ENCODE measurements at places on chromosomes 16 and 17. TPM values are rescaled to one million over a fixed set of nuclear protein-coding genes. Genes with fewer than 3 reads are reported as not detected.
A peak's percentile ranks its signal among the peaks of the same experiment; 100 is the strongest.

DNA sequence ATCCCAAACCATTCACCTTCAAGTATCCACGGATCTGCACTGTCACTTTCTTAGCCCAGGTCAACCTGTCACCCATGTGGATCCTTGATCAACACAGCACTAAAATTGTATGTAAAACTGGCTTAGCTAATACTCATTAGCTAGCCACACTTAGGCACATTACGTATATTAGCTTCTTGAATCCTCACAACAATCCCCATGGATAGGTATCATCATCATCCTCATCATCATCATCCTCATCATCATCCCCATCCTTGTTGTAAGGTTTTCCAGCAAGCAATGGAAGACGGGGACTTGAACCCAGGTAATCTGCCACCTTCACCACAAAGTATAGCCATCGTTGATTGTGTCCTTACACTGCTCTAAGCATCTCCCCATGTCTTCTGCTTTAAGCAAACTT is 184.3 kb downstream of the XYLT1 start:
- no peaks in the 10 kb centered on the region for H3K36me3 ChIP-seq
- no peak for DNase-seq
- no peak overlapping the region for H3K27ac ChIP-seq
- H3K4me3 ChIP-seq, result no peak overlapping the region

GRCh38 chr17:59493867-59494266 is 71.5 kb upstream of the DHX40 start:
- H3K4me1 ChIP-seq, result peaks cover under 1% of the 10 kb centered on the region
- no peak overlapping the region for H3K4me3 ChIP-seq
- no peaks in the 10 kb centered on the region for H3K36me3 ChIP-seq
- H3K27me3 ChIP-seq, result no peaks in the 10 kb centered on the region
- DNase-seq, result no peak

DNA sequence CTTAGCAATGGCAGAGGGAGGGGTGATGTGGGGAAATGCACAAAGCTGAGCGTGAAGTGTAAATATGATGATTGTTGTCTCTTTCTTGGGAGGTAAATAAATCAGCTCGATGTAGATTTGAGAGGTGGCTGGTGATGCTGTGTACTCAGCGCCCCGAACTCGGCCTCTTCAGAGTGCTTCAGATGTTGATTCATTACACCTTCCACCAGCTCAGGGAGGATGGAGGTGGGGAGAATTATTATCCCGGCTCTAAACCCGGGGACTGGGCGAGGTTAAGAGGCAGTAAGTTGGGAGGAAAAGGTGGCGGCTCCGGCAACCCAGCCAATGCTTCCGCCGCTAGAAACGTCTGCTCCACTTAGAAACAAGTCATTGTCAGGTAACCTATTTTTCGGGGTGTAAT is 86.5 kb downstream of the RPA1 start:
- DNase-seq, result no peak
- no peak overlapping the region for H3K4me3 ChIP-seq
- H3K27me3 ChIP-seq, result no peaks in the 10 kb centered on the region
- H3K36me3 ChIP-seq, result no peaks in the 10 kb centered on the region
- H3K4me1 ChIP-seq, result no peaks in the 10 kb centered on the region
- no peak overlapping the region for H3K27ac ChIP-seq

DNA sequence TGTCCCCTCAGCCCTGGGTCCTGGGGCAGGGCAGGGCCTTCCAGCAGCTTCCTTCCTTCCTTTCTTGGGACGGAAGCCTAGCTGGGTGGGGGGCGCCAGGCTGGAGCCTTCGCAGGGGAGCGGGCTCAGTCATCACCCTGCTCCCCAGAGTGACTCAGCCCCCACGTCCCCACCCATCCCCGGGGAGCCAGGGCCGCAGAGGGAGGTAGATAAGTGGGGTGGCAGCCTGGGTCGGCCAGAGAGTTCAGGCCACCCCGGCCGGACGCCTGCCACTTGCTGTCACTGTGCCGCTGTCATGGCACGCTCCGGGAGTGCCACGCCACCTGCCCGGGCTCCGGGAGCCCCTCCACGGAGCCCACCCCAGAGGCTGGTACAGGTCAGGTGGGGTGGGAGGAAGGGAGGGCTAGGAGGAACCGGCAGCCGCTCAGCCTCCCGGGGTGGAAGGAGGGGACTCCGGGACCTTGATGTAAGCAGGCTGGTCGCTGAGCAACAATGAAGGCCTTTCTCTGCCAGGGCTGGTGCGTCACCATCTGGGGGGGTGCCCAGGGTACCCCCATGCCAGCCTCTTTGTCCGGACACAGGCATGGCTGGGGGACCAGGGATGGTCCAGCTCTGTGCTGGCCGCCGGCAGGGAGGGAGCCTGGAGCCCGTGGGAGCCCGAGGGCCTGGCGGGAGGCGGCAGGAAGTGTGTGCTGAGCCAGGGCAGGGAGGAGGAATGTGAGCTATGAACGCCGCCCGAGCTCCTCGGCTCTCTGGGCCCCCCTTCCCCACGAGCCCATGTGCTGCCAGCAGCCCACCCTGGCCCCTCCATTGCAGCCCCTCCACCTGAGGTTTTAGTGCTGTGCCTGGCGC is 6.6 kb downstream of the NHERF2 start:
- peak; percentile 36 for DNase-seq
- peak overlapping the region; percentile 42 for H3K27ac ChIP-seq
- no peaks in the 10 kb centered on the region for H3K27me3 ChIP-seq
- no peaks in the 10 kb centered on the region for H3K4me1 ChIP-seq
- peak overlapping the region; percentile 23 for H3K4me3 ChIP-seq
- H3K36me3 ChIP-seq, result no peaks in the 10 kb centered on the region

CEP131 gene
- 4.9 TPM for total RNA-seq

GRCh38 chr16:632486-633335 is 1.9 kb downstream of the WFIKKN1 start:
- H3K27ac ChIP-seq, result no peak overlapping the region
- H3K36me3 ChIP-seq, result peaks cover 5% of the 10 kb centered on the region
- peaks cover 8% of the 10 kb centered on the region for H3K4me1 ChIP-seq
- DNase-seq, result peak; percentile 80

DNA sequence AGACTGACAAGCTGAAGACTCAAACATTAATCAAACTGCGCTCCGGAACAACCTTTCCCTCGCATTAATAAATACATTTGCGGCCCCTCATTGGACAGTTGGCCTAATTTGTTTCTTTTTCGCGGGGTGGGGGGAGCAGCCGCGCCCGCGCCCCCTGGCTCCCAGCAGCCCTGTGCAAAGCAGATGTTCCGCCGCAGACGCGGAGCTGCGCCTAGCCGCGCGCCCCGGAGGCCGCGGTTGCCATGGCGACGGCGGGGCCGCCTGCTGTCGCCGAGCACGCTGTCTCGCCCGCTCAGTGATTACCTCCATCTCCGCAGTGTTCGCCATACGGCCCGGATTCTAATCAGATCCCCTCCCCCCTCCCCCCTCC is 25.5 kb downstream of the COPZ2 start:
- H3K27ac ChIP-seq, result no peak overlapping the region
- H3K4me3 ChIP-seq, result peak overlapping the region; percentile 38
- DNase-seq, result peak; percentile 80
- H3K4me1 ChIP-seq, result no peaks in the 10 kb centered on the region
- no peaks in the 10 kb centered on the region for H3K36me3 ChIP-seq
- no peaks in the 10 kb centered on the region for H3K27me3 ChIP-seq

IGFBP4 gene
- 40.1 TPM for total RNA-seq

SLC5A11 gene
- 1.0 TPM for total RNA-seq

- no peak overlapping the region for H3K4me3 ChIP-seq
- no peaks in the 10 kb centered on the region for H3K36me3 ChIP-seq
- no peak overlapping the region for H3K27ac ChIP-seq
- no peak for DNase-seq
- no peaks in the 10 kb centered on the region for H3K27me3 ChIP-seq
Observed at GRCh38 chr17:77736199-77736585, 222.3 kb upstream of the TNRC6C start.

GRCh38 chr16:681746-682427 is 1.7 kb downstream of the STUB1 start:
- DNase-seq, result no peak
- H3K4me1 ChIP-seq, result peaks cover 29% of the 10 kb centered on the region
- peaks cover 13% of the 10 kb centered on the region for H3K36me3 ChIP-seq
- peak overlapping the region; percentile 74 for H3K4me3 ChIP-seq
- H3K27me3 ChIP-seq, result no peaks in the 10 kb centered on the region
- no peak overlapping the region for H3K27ac ChIP-seq

DNA sequence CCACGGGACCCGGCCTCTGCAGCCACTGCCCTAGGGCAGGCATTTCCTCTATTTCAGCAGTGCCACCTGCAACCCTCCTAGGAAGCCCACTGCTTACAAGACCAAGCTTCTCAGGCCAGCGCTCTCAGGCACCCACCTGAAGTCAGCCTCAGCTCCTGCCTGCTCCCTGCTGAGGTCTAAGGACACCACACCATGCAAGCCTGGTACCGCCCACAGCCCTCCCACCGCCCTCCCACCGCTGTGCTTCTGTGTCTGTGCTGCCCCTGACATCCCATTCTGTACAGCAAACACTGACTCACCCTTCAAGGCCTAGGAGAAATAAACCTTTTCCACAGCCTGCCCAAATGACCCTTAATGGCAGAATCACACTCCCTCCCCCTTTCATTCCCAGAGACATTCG is 6.3 kb downstream of the CLUH start:
- H3K4me1 ChIP-seq, result peaks cover 17% of the 10 kb centered on the region
- no peaks in the 10 kb centered on the region for H3K27me3 ChIP-seq
- no peak overlapping the region for H3K4me3 ChIP-seq

DNA sequence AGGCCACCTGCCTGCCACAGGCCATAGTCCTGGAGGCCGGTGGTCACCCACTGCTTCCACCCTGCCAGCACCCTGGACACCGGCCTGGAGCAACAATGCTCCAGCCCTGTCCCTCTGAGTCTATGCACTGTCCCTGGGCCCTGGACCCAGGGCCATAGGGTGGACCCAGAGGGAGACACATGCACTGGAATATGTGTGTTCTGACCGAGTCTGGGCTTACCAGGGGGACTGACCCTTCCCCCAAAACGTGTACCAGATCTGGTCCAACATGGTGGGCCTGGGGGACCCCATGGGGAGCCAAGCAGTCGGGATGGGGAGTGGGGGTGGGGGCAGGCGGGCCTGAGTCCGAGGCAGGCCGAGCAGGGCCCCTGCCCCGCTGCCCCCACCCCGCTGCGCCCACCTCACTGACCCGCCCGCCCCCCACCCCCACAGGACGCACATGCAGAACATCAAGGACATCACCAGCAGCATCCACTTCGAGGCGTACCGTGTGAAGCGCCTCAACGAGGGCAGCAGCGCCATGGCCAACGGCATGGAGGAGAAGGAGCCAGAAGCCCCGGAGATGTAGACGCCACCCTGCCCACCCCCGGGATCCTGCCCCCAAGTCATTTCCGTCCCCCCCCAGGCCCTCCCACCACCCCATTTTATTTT is 357.4 kb downstream of the SEC14L1 start:
- no peak overlapping the region for H3K27ac ChIP-seq
- no peak overlapping the region for H3K4me3 ChIP-seq
- no peaks in the 10 kb centered on the region for H3K4me1 ChIP-seq
- DNase-seq, result peak; percentile 34

DNA sequence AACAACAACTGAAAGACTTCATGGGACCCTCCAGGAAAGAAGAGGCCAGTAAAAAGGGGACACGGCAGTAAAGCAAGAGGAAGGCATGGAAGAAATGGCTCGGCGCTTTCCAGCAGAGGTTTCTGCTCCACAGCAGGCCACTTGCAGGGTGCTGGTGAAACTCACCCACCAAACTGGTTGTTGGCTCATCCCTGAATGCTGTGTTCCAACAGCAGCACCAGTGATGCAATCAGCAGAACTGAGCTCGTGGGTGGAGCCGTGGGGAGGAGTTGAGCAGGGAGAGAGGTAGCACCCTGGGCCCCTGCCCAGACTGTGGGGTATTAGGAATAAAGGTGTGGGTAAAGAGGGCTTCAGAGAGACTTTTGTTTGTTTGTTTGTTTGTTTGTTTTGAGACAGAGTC is 62.8 kb upstream of the ADCY9 start:
- H3K4me3 ChIP-seq, result no peak overlapping the region
- no peak overlapping the region for H3K27ac ChIP-seq
- H3K27me3 ChIP-seq, result no peaks in the 10 kb centered on the region
- no peak for DNase-seq
- no peaks in the 10 kb centered on the region for H3K36me3 ChIP-seq

CCDC200 gene
- not detected for total RNA-seq

DNA sequence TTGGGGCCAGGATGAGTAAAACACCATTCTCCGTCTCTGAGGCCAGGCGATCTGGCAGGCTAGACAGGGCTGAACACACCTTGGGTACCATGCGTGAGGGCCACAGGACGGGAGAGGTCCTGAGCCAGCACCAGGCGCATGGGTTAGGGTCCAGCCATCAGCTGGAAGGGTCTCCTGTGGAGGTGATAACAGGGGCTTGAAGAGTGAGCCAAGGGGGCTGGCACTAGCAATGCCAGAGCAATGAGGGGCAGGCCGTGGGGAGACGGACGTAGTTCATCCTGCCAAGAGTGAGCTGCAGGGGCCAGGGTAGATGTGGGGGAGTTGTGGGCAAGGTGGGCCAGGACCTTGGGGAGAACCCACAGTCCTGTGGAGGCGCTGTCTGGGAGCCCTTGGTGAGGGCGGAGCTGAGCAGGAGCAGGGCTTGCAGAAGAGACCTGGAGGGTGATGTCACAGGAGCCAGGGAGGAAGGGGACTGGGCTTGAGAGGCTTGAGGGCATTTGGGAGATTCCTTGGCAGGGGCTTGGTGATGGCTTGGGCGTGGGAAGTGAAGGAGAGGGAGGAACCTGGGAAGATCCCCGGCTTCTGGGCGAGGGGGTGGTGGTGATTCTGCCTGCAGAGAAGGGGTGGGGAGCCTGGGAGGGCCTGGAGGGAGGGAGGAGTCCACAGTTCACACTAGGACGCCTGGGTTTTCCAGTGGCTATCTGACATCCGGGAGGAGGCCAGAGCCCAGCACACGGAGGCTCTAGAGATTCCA is 6.3 kb upstream of the NPTX1 start:
- DNase-seq, result peak; percentile 41
- H3K27me3 ChIP-seq, result no peaks in the 10 kb centered on the region
- H3K4me3 ChIP-seq, result no peak overlapping the region
- peaks cover 8% of the 10 kb centered on the region for H3K4me1 ChIP-seq

DNA sequence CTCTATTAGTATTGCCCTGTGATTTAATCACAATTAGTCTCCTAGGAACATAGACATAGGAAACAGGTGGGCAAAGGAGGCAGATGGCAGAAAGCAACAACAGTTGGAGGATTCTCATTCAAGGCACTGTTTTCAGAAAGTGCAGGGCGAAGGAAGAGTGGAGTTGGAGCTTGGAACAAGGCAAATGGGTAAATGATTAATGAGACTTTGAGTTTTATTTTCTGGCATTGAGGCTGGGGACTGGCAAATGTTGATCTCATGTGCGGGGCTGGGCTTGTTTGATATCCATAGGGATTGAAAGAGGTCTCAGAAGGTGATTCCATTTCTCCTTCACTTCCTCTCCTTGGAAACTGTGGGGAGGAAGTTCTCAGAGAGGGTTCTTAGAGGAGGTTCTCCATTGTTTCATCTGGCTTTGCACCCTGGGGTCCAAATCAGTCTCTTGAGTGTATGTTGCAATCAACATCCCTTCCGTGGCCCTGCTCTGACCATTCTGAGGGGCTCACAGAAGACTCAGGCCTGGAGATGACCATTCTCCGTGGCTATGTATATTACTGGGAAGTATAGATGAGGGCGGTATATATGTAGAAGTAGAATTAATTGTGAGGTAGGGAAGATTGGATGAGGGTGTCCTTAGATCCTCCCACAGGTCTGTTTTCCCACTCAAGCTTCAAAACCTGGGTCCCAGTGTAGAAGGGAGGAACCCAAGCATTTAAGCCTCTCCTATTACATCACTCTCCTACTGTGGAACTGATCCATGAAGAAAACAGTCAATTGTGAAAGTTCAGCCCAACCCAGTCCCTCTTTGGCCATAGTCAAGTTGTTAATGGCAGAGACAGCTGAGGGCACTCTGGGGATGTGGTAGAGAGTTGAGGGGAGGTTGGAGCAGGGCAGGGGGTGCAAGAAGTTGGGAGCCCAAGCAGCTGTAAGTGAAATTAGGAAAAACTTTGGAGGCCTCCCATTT is 36.5 kb upstream of the SRSF1 start:
- H3K36me3 ChIP-seq, result no peaks in the 10 kb centered on the region
- H3K4me3 ChIP-seq, result no peak overlapping the region
- H3K27me3 ChIP-seq, result no peaks in the 10 kb centered on the region
- DNase-seq, result no peak
- no peak overlapping the region for H3K27ac ChIP-seq

CPHXL2 gene
- not detected for total RNA-seq
